ENCODE measurements at places on chromosomes 5 and 9.

GRCh38 chr5:171635028-171635427, 150.6 kb upstream of the SMIM23 start:
- DNase-seq, result no peak

GRCh38 chr5:137705106-137705505, 30.8 kb downstream of the KLHL3 start:
- DNase-seq, result no peak

DNA sequence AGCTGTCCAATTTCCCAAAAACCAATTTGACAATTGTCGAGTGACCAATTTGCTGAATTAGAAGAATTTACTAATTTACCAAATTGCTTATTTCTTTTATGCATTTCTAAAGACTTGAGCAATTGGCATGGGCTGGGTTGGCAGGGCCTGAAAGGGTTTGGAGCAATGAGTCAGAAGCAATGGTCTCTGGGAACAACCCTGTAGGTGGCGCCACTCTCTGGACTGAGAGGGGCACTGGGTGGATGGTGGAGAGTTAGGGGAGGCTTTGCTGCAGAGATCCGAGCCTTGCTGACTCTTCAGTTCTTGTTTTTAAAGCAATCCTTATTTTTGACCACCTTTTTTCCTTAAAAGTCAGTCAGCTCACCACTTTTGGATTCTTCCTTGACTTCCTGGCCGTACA, 71.5 kb upstream of the RPS23 start:
- DNase-seq, result no peak

DNA sequence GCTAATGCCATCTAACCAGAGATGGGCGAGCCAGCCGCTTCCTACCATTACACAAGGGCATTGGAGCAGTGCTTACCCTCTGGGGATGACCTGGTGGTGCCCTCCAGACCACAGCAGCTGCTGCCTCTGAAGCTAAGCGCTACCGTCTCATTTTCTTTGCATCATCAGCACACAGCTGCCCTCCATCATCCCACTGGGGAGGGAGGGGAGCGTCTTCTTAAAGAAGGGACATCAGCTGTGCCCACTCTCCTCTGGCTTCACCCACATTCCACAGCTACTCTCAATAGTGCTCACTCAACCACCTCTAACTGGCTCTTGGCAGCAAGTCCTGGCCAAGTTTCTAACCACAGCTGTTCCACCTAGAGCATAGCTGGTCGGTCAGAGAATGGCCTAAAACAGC, 503.4 kb downstream of the NFIB start:
- DNase-seq, result no peak

- DNase-seq, result no peak
These were observed 173.3 kb downstream of the TRIO start for GRCh38 chr5:14316471-14316870.

DNA sequence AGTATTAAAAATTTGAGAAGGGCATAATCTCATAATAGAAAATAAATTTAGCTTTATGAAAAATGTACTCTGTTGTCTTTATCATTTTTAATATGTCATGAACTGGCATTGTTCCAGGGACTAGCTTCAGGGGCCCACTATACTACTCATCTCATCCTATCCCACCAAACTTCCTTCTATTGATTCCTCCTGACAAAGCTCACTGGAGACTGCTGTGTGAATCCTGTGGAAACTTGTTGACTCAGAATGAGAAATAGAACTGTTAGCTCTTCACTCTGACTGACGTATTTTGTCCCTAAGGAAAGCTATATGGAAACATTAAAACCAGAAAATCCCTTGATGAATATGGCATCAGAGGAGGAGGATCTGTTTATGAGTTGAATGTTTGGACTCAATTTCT, 29.8 kb upstream of the BNIP1 start:
- DNase-seq, result no peak

- no peak for DNase-seq
These were observed 41.6 kb upstream of the PPP2CA start for GRCh38 chr5:134267366-134268018.

- DNase-seq, result no peak
These were observed 1.3 kb downstream of the BARHL1 start for GRCh38 chr9:132583584-132584304.

- no peak for DNase-seq
These were observed 10.3 kb downstream of the VDAC1 start for GRCh38 chr5:133994297-133994989.

DNA sequence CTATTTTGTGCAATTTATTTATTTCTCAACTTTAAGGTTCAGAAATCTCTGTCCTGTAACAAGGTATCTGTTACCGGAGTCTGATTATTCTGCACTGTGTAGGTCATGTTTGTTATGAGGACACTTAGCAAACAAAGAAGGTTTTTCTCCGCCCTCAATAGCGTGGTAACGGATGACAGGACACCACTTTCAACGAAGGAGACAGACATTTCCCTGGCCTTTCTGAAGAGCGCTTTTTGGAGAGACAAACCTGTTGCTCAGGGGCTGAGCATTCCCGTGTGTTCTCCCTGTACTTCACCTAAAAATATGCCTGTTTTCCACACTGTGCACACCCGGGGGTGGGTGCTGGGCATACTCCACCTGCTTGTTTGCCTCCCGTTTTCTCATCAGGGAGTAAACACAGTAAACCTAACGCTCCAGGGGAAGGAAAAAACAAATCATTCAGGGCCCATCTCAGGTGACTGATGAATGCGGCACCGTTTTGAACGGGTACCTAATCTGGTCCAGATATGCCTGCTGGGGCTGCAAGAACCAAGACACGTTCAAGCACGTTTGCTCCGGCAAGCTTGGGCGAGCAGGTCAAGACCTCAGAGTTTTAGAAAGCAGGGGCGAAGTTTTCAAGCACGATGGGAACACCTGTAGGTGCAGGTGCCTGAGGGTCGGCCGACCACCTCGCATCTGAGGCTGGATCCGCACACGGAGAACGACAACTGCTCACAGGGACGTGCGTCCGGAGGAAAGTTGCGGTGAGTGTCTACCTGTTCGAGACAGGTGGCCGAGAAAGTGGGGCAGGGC, 859 bp downstream of the RETREG1 start:
- no peak for DNase-seq

GRCh38 chr5:78798673-78799029, 150.1 kb upstream of the LHFPL2 start:
- DNase-seq, result no peak

DNA sequence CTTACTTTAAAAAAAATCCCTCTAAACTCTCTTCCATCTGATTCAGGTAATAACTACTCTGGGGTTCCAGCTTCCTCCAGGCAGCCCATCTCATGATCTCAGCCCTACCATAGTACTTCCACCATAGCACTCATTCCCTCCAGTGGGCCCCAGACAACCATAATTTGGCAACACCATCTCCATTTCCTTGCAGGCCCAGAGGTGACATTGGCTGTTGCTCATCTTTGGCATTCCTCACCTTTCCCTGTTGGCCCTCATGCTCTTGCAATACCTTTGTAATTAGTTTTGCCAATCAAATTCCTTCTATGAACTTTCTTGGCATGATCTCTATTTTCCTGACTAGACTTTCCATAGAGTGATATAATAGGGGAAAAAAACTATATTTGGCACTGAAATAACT, 60.1 kb downstream of the TAF11L14 start:
- DNase-seq, result no peak

GRCh38 chr5:112594095-112594850, 143.4 kb upstream of the APC start:
- no peak for DNase-seq

- DNase-seq, result no peak
These were observed 12.1 kb downstream of the PDCL start for GRCh38 chr9:122816163-122816867.

- DNase-seq, result no peak
These were observed 93.1 kb upstream of the SMARCA2 start for GRCh38 chr9:1922026-1922425.
